ENCODE measurements at places on chromosomes 4 and X.

DNA sequence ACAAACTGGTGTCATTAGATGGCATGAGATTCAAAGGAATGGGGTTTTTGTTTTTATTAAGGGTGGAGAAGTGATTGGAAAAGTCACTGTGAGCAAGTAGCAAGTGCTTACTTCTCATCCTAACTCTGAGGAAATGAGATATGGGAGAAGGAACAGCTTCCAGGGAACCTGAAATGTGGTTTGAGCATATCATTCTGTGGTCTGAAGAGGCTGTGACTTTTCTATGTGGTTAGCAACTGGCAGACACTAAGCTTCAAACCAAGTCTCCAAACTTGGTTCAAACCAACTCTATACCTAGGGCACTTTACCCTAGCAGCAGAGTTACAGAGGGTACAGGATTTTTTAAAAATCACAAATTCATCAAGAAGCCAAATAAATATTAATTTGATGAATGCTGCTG is 58.2 kb downstream of the DCLK2 start:
- no peak for DNase-seq

- DNase-seq = no peak
These were observed 156.4 kb downstream of the AMELX start for GRCh38 chrX:11449613-11450012.

DNA sequence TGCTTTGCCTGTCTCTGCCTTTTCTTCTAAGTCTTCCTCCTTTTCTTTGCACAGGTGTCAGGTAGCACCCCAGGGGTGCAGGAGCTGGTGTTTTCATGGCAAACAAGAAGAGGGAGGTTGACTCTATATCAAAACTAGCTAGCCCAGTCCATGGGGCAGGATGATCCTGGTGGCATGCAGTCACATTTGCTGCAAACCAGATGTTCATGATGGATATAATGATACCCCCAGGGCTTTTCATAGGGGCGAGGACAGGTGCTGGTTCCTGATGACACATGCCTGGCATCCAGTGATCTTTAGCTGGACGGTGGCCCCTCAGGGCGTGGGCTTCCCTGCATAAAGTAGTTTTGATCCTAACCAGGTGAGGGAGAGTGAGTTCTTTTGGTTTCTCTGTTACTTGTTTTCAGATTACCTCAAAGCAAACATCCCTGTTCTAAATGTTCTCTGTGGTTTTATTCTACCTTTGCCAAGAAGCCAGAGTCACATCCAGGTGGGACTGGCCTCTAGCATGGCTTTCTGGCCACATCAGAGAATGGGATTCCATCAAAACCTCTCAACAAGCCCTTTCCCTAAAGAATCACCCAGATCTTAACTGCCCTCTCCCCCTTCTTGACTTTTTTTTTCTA is 11.2 kb upstream of the UBA6 start:
- no peak for DNase-seq

GRCh38 chrX:15515931-15516330 is 15.3 kb downstream of the BMX start:
- DNase-seq = no peak

DNA sequence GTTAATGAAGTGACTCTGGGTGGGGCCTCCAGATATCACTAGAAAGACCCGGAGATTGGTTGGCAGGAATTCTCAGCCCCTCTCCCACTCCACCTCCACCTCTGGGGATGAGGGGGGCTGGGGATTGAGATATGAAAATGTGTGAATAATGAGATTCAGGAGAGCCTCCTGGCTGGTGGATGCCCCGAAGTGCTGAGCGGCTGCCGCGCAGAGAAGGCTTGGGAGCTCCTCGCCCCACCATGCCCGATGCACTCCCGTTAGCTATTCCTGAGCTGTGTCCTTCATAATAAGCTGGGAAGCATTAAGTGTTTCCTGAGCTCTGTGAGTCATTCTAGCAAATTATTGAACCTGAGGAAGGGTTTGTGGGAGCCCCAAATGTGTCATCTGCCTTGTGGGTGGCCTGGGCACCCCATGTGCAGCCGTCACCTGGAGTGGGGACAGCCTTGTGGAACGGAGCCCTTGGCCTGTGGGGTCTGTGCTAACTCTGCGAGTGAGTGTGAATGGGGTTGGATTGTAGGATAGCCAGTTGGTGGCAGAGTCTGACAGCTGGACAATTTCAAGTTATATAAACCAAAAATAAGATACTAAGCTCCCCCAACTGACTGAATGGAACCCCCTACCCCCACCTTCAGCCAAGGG is 4.4 kb upstream of the MAEA start:
- no peak for DNase-seq

- peak; percentile 86 for DNase-seq
These were observed at the start of gene LDOC1 for GRCh38 chrX:141176586-141177451. LDOC1 (minus strand) TSS chrX:141177129; CDS start chrX:141177021, 108 bp downstream.

GRCh38 chr4:113952452-113953029 is 26.9 kb downstream of the ARSJ start:
- DNase-seq = no peak

DNA sequence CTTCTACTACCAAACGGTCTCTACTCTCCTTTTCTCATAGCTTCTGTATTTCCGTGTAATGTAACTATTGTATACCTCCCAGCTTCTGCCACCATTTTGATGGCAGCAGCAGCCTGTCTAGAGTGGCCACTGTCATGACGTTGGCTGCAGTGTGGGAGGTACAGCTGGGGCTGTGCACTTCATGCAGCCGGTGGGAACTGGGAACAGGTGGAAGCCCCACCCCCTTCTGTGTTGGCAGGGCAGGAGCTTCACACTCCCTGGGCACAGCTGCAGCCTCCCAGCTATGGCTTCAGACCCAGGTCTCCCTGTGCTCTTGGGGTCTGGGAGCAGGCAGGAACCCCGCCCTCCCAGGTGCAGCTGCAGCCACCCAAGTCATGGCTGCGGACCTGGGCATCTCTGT is 49.8 kb upstream of the SEC24B start:
- no peak for DNase-seq

GRCh38 chr4:172055498-172055897 is 242.3 kb downstream of the GALNTL6 start:
- no peak for DNase-seq

GRCh38 chr4:33831442-33832066 is 2412.8 kb downstream of the ARAP2 start:
- no peak for DNase-seq

- DNase-seq = no peak
These were observed 2.6 kb downstream of the UNC5C start for GRCh38 chr4:95546221-95546620.

- DNase-seq = no peak
These were observed 134.7 kb downstream of the PDE5A start for GRCh38 chr4:119493886-119494285.

GRCh38 chr4:54838301-54838700 is 180.5 kb downstream of the KIT start:
- no peak for DNase-seq

- no peak for DNase-seq
These were observed 46.1 kb upstream of the CITED1 start for GRCh38 chrX:72351606-72352334.

DNA sequence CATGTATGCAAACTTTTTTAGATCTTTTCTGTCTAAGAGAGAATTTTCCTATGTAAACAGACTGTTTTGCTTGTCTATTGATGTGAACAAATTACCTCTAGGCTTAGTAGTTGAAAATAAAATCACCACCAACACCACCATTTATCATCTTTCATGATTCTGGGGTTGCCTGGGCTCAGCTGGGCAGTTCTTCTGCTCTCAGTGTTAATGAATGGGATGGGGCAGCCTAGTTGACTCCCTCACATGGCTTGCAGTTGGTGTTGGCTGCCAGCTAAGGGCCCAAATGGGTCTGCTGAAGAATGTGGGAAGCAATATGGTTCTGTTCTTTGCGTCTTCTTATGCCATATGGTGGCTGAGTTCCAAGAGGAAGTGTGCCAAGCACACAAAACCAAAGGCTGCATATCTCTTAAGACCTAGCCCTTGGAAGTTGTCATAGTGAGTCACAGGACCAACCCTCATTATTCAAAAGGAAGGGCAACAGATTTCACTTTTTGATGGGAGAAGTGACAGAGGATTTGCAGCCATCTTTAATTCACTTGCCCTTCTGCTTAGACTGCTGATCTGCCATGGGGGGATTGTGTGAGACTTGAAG is 17.9 kb downstream of the REELD1 start:
- DNase-seq = no peak

GRCh38 chrX:26522501-26522900 is 306.5 kb downstream of the MAGEB5 start:
- DNase-seq = no peak

All from type B pancreatic cell (in vitro differentiated cells).